ENCODE measurements at places on chromosomes 7 and 10.

DNA sequence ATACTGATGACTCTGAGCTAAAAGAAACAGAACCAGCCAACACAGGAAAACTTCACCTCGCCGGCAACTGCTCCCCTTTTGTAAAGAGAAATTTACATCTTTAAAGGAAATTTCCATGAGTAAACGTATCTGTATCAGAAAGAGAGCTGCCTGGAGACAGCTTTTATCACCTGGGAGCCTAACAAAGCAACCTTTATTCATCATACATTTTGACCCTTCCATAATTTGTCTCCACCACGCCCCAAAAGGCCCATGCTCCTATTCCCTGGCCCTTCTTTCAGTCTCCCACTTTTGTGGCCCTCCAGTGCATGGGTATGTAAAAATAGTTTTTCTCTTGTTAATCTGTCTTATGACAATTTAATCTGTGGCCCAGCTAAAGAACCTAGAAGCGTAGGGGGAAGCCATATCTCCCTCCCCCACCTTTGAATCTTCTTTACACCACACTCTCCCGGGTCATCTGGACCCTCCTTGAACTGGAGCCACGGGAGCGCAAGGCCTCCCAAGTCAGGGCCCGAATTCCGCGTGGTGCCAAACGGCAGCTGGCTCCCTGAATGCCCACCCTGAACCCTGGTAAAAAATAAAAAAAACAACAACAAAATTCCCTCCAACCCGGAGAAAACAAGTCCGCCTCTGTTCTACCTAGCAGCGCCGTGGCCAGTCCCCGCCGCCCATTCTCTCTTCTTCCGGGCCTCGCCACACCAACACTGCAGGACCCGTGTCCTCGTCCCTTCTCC is 15.4 kb upstream of the FKBP9 start:
- DNase-seq, result no peak

GRCh38 chr7:151637781-151638261 is 118.1 kb upstream of the RHEB start:
- no peak for DNase-seq

GRCh38 chr10:20535897-20536881 is 360.9 kb downstream of the NEBL start:
- DNase-seq, result no peak

DNA sequence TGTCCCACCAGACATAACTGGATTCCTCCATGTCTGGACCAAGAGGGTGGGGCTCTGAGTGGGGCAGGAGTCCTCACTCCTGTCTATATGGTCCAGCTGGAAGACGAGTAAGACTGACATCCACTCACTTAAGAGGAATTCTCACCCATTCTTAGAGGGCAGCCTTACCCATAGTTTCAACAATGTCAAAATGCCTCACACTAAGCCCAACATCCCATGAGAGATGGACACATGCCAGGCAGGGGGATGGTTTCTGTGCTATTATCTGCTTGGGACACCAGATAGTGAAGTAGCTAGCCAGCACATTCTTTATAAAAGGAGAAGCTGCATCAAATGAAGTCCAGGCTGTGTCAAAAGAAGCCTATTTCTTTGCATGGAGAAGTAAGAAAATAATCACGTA is 4.7 kb upstream of the LANCL2 start:
- no peak for DNase-seq

- no peak for DNase-seq
Observed at GRCh38 chr10:94046098-94046497, 52.4 kb downstream of the PLCE1 start.

DNA sequence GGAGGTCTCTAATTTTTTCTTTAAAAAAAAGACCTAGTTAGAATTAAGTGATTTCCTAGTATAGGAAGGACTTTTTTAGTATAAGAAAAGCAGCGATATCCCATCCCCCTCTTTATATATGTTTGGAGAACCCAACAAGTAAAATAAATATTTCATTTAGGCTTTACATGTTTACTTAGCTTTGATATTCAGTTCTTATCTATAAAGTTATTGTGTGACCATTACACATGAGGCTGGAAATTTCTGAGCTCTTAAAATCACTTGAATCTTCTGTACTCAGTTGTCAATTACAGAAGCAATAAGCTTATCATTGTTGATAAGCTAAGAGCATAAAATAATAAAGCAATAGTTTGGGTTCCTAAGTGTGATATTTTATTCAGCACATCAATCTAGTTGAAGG is 89.7 kb downstream of the AASS start:
- no peak for DNase-seq

DNA sequence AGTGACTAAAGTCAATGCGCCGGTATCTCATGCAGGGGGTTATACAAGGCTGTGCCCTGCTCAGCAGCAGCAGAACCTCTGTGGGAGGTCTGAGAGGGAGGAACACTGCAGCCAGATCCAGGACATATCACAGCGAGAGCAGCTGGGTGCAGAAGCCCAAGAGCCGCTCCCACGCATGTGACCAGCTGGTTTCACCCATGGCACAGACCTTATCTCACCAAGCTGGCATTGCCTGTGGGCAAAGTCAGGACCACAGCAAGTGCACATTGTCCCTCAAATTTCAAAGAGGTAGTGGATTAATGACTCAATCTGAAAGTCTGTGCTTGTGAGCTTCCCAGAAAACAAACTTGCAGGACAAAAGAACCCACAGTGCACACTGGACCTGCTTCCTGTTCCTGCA is 31.6 kb upstream of the AKR1C1 start:
- no peak for DNase-seq

DNA sequence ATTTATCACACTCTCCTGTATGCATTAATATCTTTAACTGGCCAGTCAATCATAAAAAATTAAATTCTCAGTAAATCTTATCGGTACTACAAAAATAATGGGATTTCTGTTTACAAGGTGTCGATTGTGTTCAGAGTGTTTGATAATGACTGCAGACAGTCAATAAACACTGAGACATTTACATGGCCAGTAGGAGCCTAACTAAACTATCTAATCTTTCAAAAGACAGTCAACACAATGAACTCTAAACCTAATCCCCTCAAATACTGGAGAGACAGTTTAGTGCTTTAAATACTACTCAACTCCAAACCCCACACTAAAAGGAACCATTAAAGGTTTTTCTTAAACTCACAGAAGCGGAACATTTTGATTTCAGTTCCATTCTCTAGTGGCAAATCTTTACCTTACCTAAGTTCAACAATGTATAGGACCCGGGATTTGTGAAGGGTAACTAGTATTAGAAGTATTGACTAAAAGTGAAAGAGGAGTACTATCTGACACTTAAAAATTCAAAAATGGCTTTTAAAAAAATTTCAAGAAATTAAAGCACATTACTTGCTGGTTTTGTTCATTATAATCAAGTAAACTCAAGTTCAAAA is 37.3 kb upstream of the EXOC6 start:
- DNase-seq, result no peak

GRCh38 chr10:24822590-24822989 is 98.9 kb upstream of the ARHGAP21 start:
- no peak for DNase-seq

GRCh38 chr10:87643920-87644319 is 15.8 kb upstream of the PAPSS2 start:
- no peak for DNase-seq

DNA sequence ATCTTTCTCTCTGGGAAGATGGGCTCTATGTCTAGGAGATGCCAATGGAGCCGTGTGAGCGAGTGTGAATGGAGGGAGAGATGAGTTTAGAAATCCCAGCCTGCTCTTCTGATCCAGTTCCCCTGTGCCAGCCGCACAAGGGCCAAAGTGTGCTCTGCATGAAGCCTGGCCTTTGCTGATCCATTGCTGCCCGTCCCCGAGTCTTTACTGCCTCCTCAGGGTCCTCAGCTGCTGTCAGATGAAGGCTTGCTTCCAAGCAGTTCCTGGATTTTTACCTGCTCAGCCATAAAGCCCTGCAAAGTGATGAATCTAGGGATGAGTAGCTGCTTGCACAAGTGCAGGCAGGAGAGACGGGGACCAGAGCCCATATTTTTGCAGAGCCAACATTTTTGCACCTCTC is 115.9 kb downstream of the ZMIZ1 start:
- DNase-seq, result no peak

GRCh38 chr7:130945411-130945811 is 211.4 kb upstream of the KLF14 start:
- DNase-seq, result no peak

DNA sequence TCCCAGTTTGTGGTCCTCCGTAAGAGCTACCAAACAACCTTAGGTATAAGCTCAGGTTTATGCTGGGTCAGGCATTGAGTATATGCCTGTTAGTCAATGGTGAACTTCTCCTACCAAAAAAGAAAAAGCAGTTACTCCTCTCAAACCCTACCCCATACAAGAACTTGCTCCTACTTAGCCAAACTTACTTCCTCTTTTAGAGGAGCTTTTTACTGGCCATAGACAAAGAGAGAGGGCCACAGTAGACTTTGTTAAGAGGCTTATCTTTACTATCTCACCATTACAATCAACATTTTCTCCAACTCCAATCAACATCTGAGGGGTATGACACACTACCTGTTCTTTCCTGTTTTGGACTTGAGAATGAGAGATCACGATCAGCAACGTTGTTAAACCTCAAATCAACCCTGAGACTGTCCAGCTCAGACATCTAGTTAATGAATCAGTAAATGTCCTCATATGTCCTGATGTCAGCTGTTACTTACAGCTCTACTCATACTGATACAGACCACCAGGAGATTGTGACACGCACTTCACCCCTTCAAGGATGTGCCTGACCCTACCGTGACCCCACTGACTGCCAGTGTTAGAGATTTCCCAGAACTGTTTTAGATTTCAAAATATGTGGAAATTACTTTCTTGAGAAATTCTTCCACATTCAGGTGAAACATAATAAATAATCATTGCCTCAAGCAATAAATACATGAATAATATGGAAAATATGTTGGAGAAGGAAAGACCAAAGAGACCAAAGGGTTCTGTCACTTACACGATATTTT is 18.4 kb upstream of the CCDC71L start:
- no peak for DNase-seq

GRCh38 chr7:7110706-7111105 is 71.6 kb upstream of the C1GALT1 start:
- DNase-seq, result no peak

DNA sequence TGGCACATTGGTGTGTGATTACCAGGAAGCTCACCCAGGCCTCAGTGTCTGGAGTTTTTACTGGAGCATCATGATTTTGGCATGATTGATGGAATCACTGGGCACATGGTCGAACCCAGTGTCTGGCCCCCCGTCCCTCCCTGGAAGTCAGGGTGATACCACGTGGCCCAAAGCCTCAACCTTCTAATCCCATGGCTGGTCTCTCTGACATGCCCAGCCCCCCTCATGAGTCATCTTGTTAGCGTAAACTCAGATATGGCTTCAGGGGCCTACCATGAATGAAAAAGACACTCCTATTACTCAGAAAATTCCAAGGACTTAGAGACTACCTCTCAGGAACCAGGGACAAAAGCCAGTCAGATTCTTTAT is 109.3 kb downstream of the GRK5 start:
- DNase-seq, result no peak

DNA sequence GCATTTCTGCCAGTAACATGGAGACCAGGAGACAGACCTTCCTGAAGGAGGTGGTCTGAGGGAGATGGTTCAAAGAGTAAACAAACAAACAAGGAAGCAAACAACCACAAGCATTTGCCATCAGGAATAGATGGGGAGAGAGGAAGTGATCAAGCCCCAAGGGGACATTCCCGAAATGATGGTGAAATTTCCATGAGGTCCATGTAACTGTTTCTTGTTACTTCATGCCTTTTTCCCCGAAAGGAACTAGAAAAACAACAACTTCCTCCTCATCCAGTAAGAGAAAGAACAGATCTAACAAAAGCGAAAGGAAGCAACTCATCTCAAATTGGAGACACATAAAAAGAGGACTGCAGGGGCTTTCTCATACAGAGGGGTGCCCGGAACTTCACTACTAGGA is 152.5 kb upstream of the ZNF32 start:
- no peak for DNase-seq

DNA sequence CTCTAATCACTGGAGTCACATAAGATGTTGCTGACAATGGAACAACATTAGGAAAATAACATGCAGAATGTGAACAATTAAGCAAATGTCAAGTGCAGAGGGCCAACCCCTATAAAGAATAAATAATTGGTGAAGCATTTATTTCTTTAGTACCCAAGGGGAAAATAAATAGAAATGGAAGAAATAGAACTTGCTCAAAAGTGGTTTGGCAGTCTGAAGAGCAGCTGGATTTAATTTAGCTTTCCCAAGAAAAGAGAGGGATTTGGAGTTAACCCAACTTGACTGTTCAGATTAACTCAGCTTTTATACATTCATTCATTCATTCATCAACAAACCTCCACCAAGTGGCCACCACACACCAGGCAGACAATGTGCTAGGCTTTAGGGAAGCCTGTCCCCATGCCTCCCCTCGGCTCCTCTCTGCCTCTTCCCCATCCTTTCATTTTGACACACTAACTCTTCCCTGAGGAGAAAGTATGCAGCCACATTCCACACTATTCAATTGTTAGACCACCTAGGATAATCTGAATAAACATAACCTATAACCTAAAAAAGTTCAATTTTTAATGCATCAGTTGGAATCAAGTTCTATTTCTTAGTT is 295.5 kb downstream of the AHR start:
- DNase-seq, result no peak

DNA sequence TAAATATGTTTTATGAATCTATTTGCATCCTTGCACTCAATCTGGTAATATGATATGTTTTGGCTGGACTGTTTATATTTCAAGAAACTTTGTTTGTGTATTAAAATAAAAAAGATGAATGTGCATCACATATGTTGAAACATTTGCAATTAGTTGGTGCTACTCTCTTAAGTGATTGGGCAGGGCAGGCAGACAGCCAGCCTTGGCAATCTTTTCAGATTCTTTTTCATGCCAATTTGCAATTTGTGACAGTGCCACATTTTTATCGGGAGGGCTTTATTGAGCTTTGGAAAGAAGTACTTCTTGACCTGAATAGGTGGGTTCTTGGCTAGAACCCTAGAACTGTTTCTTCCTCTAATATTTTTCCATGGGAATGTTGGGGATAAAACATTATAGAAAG is 152.2 kb downstream of the NXPH1 start:
- DNase-seq, result no peak

DNA sequence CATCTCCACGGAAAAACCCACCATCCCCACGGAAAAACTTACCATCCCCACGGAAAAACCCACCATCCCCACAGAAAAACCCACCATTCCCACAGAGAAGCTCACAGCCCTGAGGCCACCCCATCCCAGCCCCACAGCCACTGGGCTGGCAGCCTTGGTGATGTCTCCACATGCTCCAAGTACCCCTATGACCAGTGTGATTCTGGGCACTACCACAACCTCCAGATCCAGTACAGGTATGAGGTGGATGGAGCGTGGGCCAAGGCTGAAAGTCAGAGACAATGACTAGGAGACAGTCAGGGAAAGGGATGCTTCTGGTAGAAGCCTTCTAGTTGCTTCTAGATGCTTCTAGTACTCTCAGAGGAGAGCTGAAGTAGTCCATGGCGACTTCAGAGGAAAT is 19.6 kb downstream of the ZAN start:
- DNase-seq, result no peak

- no peak for DNase-seq
Observed at GRCh38 chr7:100572949-100573675, 588 bp downstream of the SAP25 start.

DNA sequence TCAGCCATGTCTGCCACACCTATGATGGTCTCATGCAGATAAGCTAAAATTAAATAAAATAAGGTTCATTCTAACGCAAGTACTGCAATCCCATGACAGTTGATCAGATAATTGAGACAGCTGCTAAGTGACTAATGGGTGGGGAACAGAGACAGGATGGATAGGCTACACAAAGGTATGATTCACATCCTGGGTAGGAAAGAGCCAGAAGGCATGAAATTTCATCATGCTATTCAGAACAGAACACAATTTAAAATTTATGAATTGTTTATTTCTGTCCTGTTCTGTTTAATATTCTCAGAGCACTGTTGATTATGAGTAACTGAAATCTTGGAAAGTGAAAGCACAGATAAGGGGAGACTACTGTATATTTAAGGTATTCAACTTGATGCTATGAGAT is 381.8 kb upstream of the SORCS1 start:
- DNase-seq, result no peak

Measured in mucosa of descending colon (tissue), 3 donors.